GM13976 (cell line): ENCODE measurements at places on chromosomes 5 and 9.

- DNase-seq: no peak
Measured at GRCh38 chr9:78218890-78219289, 17.0 kb upstream of the CEP78 start.

DNA sequence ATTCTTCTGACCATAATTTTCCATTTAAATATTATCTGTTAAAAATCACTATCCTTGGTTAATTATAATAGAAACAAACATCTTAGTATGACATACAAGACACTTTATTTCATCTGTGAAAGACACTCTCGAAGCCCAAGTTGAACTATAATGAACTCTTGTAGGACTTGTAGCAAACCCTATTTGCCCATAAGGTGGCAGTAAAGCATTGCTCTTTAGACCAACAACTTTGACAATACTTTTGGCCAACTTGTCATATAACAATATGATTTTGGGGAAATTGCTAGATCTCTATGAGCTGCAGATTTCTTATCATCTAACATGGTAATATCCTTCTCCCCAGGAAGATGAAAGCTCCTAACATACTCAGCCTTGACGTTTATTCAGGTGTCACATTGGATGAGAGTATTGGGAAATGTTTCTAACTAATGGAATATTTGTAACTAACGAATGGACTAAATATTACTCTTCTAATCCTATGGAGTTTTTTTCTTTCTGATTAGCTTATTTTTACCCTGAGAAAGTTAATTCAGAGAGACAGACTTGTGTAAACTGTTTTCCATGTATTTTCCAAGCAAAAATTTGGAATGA, 11.0 kb downstream of the SPINK14 start:
- DNase-seq: no peak

GRCh38 chr5:143772621-143773020, 39.3 kb upstream of the HMHB1 start:
- DNase-seq: no peak

DNA sequence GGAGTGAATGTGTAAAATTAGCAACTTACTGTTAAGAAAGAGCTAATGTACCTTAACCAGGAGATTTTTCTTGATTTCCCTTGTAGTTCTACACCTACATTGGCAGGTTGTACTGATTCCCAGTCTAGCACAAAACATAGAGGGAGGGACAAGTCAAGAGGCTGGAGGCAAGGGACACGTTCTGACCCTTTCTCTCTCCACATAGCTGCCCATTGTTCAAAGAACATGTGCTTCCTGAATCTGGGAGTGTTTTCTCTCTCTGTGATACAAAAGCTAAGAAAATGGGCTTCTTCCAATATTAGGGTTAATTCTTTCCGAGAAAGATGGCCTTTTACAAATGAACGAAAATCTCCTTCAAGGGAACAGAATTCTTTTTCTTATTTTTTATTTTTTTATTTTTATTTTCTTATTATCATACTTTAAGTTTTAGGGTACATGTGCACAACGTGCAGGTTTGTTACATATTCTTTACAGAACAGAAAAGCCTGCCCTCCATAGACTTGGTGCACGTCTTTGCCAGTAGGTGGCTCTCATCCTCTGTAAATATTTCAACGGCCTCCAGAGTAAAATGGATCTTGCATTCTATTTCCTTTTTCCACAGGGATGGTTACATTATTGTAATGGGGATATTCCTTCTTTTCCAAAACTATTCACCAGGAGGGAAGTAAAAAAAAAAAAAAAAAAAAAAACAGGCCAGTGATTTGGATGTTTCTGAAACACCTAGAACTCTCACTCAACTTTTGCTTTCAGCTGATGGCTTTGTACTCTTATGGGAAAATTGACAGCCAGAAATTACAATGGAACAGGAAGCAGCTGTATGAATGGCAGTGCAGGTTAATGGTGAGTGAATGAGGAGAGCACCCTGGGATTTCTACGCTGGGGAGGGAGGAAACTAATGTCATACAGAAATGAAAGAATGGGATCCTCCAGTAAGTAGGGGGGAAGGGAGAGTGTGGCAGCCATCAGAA, 13.1 kb upstream of the IFNA5 start:
- peak; percentile 21 for DNase-seq

DNA sequence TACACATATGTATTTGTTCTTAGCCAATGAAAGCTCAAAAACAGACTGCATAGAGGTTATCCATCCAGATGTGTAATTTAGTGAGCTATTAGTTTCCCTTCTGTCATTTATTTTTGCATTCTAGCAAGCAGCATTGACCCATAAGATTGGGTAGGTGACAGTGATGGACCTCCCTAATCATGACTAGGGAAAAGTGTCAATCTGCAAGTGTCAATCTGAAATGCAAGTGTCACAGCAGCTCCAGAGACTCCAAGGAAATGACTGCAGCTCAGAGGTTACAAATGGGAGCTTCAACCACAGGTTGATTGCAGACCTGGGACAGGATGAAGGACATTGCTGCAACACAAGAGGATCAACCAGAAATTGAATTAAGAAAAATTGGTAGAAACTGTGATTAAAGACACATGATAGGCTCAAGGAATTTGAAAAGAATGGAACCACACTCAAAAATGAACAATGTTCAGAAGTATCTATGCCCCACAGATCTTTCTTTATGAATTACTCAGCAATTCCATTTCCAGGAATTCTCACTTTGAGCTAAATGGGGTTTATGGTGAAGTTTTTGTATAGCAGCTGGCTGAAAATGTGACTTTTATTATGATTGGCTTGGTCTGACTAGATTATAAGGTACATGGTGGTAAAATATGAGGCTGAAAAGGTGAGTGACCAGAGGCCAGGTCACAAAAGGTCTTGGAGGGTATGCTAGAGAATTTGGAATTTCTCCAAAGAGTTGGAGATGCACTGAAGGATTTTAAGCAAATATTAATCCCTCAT, 59.6 kb upstream of the HTR4 start:
- DNase-seq: no peak

DNA sequence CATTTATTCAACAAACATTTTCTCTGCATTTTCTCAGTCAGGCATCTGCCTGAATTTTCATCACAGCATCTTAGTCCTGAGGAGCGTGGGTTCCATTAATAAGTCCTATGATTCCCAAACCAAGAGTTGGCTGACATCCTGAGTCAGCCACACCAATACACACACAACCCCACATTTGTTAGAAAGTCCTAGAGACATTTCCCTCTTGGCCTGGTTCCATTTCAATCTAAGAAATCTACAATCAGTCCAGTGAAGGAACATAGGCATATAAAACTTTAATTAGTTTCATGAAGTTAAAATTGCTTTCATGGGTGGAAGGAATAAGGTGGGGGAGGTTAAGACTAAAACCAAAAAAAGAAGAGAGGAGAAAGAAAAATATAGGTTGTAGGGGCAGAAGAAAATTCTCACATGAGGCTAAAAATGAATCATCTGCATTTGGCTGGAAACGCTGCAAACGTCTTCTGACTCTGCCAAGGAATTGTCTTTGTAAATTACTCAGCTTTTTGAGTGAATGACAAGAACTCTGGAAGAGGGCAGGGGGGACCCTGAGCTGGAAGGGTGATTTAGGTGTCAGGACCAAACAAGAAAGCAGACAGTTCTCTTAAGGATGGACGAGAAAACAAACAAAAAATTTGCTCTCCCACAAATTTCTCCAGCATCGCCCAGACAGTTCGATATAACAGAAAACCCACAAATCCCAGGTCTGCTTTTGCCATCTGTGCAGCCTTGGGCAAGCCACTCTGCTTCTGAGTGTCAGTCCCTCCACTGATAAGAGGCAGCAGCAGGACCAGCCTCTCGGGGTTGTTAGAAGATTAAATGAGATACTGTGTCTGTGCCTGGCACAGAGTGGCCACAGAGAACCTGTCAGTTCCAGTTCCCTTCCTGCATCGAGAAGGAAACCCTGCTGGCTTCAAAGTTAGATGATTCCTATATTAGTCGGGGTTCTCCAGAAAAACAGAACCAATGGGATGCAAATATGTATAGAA, 289.7 kb downstream of the CDK5RAP2 start:
- DNase-seq: no peak

GRCh38 chr5:151056379-151057325, 24.2 kb downstream of the TNIP1 start:
- DNase-seq: no peak

DNA sequence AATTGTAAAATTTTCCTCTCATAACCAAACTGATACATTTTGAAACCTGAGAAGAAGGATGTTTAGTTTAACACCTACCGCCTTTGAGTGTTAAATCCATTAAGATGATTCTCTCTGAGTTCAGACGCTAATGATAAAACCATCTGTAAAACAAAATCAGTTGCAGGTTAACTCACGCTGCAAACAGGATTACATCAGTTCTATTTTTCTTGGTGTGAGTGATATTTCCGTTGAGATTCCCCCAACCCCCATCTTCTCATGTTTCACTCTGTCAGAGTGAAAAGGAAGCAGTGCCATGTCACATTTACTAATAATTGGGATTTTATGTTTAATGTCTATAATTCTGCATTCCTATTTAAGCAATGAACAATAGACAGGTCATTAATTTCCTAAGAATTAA, 146.5 kb downstream of the FANCC start:
- DNase-seq: peak; percentile 44

GRCh38 chr5:149317281-149318048, 27.8 kb upstream of the GRPEL2 start:
- DNase-seq: peak; percentile 83

GRCh38 chr5:14342306-14342705, 199.2 kb downstream of the TRIO start:
- DNase-seq: no peak

- no peak for DNase-seq
Measured at GRCh38 chr9:96108691-96109380, 193.1 kb downstream of the HSD17B3 start.

GRCh38 chr5:17445185-17445584, 52.8 kb upstream of the TAF11L2 start:
- no peak for DNase-seq

DNA sequence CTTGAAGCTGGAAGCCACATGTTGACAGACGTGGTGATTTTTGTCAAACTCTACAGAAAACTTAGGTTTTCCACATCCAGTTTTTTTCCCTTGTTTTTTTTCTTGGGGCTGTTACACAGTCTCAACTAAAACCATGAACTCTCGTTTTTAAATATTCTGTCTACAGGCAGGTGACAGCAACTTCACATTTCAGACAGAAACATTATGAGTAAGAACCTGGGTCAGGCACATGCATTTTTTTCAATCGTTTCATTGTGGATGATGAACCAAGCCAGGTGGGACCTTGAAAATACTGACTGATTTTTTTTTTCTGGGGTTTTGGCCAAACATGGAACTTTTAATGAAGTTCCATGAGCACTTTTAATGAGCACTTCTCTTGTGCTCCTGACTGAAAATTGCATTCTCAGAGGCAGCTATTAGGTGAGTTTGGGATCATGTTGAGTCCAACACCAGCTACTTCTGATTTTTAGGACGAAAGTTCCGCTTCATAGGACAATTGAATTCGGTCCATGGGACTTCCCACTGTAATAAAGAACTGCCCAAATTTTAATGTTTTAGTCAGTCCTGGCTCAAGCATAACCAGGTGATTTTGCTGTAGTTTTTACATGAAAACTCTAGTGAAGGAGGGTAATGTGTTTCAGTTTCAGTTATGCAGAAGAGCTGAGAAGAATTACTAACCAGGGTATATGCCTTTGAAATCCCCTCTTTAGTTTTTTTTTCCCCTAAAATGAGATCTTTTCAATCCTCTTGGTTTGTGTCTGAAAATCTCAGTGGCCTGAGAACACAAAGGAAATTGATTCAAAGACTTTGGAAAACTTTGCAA, 93.2 kb upstream of the ADAMTS16 start:
- DNase-seq: peak; percentile 30
